ENCODE measurements at places on chromosomes 6 and 20.

- DNase-seq: no peak
Observed at GRCh38 chr6:1838604-1839213, 229.0 kb downstream of the FOXC1 start.

- peak; percentile 98 for DNase-seq
Observed at GRCh38 chr6:31619805-31620585, 520 bp upstream of the PRRC2A start.

DNA sequence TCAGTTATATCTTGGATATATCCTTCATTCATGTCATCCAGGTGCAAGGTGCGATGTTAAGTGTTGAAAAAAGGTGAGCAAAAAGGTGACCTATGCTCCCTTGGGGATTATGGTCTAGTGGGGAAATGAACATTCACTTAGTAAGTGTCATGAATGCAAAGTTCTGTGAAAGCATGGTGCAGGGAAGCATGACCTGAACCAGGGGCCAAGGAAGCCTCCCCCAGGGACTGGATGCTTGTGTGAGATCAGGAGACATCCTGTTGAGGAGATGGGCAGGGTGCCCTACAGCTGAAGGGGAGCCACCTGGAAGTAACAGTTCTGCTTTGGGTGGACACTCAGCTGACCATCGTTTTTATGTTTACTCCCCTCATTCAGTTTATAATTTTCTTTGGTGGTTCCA, 179.5 kb downstream of the SYNDIG1 start:
- DNase-seq: no peak

- no peak for DNase-seq
Observed at GRCh38 chr6:113340371-113340770, 516.8 kb upstream of the MARCKS start.

DNA sequence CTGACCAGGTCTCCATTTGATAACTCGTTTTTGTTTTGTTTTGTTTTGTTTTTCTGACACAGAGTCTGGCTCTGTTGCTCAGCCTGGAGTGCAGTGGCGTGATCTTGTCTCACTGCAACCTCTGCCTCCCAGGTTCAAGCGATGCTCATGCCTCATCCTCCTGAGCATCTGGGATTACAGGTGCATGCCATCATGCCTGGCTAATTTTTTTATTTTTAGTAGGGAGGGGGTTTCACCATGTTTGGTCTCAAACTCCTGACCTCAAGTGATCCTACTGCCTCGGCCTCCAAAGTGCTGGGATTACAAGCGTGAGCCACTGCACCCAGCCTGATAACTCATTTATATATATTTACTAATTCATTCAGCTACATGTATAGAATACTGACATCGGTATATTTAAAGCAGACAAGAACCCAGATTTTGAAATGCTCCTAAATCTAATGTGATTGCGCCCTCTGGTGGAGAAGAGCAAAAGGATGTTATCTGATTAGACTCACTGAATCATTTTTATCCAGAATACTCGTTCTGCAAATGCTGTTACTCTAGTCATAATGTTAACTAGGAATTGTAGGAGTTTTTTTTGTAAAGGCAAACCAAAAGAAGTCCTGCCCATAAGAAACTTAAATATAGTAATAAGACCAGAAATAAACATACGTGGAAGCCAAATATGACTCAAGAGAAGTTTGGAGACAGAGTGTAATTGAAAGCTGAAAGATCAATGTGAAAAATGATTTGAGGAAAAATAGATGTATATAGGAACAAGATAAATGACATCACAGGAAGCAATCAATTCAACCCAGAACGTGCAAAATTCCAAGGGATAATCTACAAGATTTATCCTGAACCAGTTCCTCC, 5.3 kb upstream of the COL12A1 start:
- DNase-seq: peak; percentile 10

Measured in stimulated activated CD4-positive, alpha-beta T cell treated with anti-CD3 and anti-CD28 coated beads, Interleukin-1b, Interleukin-23, amount 100 ng/mL, for 48 hours (primary cell).